ENCODE measurements at places on chromosomes 7 and 10.

DNA sequence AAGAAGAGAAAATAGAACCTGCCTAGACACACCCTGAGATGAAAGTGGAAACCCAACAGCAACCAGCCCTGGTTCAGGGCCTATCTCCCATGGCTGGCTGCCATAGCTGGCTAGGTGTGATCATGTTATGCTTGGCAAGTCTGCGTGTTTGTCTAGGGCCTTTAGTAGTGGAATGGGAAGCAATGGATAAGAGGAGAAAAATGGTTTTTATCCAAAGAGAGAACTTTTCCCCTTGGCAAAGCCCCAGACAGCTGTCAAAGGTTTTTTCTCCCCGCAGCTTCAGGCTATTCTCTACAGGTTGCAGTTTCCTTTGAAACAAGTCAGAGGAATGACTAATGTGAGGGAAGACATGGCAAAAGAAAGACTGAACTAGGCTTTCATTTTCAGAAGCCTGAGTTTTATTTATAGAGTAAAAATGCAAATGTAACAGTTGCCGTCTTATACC is 161.5 kb downstream of the SEMA3D start:
- no peak for DNase-seq

DNA sequence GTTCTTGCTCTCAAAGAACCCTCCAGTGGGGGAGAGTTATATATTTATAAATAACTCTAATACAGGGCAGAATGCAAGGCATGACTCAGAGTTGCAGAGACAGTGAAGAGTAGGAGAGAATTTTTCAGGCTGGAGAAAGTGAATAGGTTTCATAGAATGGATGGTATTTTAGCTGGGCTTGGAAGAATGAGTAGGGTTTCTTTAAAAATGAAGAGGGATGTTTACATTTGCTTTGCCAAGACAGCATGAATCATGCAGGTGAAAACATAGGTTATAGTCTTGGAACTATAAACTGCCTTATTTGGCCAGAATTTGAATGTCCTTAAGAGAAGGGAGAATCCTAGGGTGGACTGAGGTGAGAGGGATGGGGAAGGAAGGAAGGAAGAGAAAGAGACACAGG is 124.8 kb downstream of the CPED1 start:
- DNase-seq = no peak

- no peak for DNase-seq
Observed at GRCh38 chr10:22629126-22629525, 85.3 kb downstream of the PIP4K2A start.

DNA sequence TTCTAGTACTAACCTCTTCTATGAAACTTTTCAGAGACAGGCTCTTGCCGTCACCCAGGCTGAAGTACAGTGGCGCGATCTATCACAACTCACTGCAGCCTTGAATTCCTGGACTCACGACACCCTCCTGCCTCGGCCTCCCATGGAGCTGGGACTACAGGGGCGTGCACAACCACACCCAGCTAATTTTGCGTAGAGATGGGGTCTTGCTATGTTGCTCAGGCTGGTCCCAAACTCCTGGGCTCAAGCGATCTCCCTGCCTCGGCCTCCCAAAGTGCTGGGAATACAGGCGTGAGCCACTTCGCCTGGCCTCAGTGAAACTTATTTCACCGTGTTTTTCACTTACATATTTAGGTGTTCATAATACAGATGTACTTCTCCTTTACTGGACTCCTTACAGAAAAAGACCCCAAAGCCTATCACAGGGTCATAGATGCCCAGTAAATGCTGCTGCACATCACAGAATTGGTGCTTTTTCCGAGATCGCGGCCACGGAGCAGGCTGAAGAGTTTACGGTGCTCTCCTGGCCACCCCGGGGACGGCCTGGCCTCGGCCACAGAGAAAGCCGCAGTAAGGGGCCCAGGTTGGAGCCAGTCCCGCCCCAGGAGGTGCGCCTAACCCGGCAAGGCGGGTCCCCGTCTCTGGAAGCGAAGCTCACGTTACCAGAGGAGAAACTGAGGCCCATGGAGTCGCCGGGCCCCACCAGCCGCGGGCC is 595 bp downstream of the TBL2 start:
- DNase-seq = no peak

DNA sequence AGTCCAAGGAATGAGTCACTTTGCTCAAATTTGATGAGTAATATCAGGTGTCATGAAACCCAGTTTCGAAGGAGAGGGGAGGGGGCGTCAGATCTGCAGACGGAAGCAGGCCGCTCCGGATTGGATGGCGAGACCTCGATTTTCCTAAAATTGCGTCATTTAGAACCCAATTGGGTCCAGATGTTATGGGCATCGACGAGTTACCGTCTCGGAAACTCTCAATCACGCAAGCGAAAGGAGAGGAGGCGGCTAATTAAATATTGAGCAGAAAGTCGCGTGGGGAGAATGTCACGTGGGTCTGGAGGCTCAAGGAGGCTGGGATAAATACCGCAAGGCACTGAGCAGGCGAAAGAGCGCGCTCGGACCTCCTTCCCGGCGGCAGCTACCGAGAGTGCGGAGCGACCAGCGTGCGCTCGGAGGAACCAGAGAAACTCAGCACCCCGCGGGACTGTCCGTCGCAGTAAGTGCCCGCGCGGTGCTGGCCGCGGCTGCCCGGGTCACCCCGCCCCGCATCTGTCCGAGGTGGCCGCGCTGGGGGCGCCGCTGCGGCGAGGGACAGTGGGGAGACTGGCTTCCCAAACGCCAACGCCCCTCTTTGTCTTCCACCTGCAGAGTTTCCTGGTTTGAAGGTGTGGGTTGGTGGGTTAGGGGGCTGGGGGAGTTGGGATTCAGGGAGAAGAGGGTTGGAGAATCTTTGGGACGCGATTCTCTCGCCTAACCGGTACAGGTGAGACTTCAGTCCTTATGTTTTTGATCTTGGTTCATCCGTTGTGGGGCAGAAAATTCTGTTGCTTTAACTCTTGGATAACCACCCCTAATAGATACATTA is at the start of gene TAC1:
TAC1 (plus strand) TSS at position 351 of the 829 bp plus-strand sequence. CDS start 527 bp downstream, outside the sequence.
- DNase-seq = no peak

DNA sequence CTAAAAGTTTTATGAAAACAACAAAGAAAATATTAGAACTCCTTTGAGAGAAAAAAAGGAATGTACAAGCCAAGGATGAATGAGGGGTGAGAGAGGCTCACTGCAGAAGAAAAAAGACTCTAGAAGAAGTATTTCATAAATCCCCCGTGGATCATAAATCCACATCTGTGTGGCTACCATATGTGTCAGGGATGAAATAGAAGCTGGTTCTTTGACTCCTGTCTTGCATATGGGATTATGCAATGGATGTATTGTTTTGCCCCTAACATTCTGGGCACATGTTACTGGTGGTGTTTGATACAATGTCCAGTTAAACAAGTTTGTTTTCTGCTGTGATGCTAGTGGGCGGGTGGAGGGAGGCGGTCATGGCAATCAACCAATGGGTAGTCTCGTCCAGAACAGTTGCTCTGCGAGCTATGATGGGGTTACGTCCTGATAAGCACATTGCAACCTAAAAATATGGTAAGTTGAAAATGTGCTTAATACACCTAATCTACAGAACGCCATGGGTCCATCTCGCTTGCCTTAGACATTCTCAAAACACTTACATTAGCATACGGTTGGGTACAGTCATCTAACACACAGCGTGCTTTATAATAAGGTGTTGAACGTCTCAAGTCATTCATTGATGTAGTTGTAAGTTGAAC is 34.1 kb upstream of the PITRM1 start:
- no peak for DNase-seq

DNA sequence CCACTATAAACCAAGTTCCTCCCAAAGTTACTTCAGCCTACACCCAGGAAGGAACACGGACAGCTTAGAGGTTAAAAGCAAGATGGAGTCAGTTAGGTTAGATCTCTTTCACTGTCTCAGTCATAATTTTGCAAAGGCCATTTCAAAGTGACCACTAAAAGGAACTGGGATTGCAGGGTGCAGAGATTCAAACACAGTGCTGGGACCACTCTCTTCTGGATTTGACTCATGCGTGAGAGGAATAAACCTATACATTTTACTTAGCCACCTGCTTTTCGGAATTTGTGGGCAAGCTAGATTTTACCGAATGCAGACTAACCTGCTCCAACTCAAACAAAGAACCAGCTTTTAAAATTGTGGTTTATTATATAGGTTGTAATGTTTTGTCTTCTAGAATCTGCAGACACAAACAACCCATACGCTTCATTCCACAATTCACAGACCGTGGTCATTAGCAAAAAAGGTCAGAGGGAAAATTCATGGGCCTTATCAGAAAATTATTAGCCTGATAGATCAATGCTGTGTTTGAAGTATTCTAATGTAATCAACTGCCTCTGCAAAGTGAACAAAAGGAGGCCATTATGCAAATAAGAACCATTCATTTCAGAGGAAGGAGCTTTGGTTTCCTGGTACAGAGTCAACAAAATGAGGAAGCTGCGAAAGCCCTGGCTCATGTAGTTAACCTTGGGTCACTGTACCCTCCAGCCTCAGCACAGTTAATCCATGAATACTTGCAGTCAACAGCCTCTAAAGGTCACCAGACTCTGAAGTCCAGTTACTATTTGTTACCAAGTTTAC is 342.7 kb upstream of the KLF6 start:
- DNase-seq = peak; percentile 57

DNA sequence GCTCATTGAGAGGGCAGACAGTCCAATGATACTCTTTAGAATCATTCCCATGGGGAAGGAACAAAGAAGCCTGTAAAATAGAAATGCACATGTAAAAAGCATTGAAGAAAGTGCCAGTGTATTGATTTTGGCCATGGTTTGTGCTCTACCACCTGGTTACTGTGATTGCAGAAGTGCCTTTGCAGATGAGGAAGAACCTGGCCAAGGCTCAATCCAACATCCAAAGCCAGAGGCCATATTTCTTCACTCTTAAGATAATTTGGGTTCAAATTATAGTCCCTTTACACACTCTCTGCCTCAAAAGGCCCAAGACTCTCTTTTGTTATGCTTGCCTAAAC is 122.1 kb downstream of the EGFR start:
- no peak for DNase-seq

- DNase-seq = no peak
Observed at GRCh38 chr7:113371416-113372043, 253.2 kb upstream of the SMIM30 start.

- no peak for DNase-seq
Observed at GRCh38 chr7:131105294-131105798, 222.3 kb upstream of the MKLN1 start.

- DNase-seq = no peak
Observed at GRCh38 chr10:59072038-59072437, 104.4 kb upstream of the PHYHIPL start.

- DNase-seq = no peak
Observed at GRCh38 chr7:39356172-39356925, 209.9 kb upstream of the YAE1 start.

GRCh38 chr7:116516324-116516723 is 8.5 kb upstream of the CAV1 start:
- no peak for DNase-seq

DNA sequence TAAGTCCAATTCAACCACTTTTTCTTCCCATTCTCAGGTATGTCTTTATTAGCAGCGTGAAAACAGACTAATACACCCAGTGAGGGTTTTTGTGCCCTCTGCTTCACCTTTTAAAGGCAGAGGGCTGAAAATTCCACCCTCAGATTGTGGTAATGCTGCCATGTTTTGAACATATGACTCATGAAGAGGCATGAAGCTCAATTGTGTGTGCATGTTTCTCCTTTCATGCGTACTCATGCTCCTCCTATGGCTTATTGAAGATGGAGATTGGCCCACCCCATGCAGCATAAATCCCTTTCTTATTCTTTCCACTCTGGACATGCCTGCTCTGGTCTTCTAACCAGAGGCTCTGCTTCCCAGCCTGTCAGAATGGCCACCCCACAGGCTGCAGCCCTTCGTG is 168.0 kb upstream of the PRKCQ start:
- no peak for DNase-seq

GRCh38 chr10:123888256-123888655 is 3.4 kb downstream of the CPXM2 start:
- no peak for DNase-seq

- DNase-seq = no peak
Observed at GRCh38 chr7:87398446-87398845, 53.0 kb downstream of the CROT start.
